H7 (cell line): ENCODE measurements at places on chromosomes 6 and 20. TPM values are rescaled to one million over a fixed set of nuclear protein-coding genes. Genes with fewer than 3 reads are reported as not detected.

AGPAT4 gene
- total RNA-seq: 10.4 and 15.6 TPM in 2 replicates

GRCh38 chr6:15507746-15508145 lies 155.1 kb downstream of the DTNBP1 start:
- DNase-seq: no peak

SPATS1 gene
- total RNA-seq: not detected in 2 replicates

DNA sequence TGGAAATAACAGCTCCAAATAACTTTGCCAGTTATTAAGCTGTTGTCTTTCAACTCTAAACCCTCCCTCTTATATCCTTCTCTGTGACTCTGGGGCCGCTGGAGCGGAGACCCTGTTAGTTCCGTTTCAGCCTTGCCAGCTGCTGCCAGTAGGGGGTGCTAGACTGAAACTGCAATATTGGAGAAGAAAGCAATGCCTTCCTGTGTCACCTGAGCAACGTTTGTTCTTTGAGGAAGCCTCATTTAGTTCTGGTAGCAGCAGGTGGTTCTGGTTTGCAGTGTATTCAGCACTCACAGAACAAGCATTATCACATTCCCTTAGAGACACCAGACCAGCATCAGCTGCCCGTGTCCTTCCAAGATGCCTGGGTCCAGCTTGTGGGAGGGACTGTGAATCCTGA lies 22.9 kb upstream of the JAG1 start:
- DNase-seq: peak; percentile 55

- no peak for DNase-seq
These were observed 96.6 kb downstream of the EPB41L2 start for GRCh38 chr6:130966344-130966980.

DNA sequence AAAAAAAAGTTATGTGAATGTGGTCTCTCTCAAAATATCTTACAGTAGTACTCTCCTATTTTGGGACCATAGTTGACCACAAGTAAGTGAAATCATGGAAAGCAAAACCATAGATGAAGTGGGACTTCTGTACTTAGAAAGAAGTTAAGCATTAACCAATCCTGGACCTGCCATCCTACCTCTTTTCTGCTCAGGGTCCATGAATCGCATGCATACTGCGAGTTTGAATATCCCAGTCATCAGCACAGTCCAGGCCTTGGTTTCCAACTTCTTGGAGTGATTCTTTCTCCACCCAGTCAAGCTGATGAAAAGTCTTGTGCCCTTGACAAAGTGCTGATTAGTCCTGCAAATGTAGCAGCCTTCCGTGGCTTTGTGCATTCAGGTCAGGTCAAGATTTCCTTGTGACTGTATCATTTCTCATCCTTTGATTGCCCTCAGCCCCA lies 46.0 kb downstream of the RNF217 start:
- no peak for DNase-seq

DNA sequence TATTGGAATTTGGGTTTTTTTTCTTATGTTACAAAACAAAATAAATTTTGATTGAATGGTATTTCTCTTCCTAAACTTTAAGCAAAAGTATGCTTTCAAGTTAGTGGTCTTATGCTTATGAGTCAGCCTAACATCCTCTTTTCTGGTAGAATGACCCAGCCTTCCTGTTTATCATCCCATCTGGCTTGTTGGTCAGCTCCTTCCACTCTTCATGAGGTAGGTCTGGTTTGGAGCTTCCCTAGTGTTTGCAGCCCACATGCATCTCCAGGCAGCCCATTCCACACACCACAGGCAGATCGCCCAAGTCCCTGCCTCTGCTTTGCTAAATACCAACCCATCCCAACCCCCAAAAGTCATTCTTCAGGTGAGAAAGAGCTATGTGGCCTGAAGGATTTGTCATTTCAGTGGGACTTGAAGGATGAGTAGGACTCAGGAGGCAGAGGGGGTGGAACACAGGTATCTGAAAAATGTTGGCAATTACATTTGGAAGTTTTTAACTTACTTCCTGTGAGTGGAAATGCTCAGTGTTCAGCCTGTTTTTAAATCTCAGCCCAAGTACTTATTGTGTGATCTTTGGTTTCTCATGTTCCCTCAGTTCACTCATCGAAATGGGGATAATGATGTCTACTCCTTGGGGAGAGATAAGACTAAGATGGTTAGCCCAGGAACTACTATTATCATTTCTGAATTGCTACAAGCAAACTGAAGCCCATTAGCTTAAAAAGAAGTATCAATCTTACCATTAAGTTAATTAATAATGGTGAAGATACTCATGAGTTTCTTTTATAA lies 294.0 kb downstream of the ADGB start:
- no peak for DNase-seq

- peak; percentile 66 for DNase-seq
These were observed 84.4 kb downstream of the INSM1 start for GRCh38 chr20:20452254-20452676.

GRCh38 chr6:13212096-13212495 lies 116.2 kb downstream of the TBC1D7 start:
- no peak for DNase-seq

TXLNB gene
- not detected in 2 replicates for total RNA-seq

MRPS10 gene
- 46.5 and 60.9 TPM in 2 replicates for total RNA-seq

- no peak for DNase-seq
These were observed 290.3 kb downstream of the TAF4 start for GRCh38 chr20:61775423-61775822.

DNA sequence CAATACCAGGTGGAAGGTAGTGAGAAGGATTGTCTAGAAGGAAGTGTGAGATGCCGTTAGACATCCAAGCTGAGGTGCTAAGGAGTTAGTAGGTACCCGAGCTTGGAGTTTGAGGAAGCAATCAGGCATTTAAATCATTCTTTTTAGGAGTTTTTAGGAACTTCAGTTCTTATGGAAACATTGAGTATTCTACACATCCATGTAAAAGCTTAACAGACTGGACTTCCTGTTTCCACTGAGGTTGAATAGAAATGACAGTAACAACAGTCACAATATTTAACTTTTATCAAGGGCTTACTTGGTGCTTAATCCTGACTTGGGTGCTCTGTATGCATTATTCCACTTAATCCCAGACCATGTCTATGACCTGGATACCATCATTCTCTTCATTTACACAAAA lies 136.4 kb downstream of the UST start:
- no peak for DNase-seq

DNA sequence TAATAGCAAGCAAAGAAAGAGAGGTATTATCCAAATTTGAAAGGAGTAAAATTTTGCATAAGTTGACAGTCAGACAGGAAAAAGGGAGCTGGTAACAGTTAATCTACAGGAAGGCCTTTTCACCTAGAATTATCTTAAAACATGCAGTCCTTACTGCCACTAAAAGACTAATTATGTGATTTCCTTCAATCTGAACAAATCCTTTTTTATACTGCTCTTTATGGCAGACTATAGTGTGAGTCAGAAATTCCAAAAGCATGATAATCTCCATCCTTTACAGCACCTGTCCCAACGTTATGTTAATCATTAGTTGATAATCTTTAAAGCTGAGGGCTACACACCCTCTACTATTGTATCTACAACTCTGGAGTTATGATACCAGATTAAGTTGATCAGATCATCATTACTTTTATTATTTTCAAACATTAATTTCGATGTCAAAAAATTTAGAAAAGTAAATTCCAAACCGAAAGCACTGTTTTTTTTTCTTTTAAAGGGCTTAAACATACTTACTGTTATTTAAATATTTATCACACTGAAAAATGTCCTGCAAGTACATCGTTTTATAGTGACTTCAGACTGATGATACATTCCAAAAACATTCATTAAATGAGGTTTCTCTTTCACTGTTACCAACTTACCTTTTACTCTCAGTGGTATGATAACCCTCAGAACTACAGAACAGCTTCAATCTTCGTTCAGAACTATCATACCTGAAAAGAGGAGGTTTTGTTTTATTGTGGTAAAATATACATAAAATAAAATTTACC lies 33.2 kb upstream of the AKAP7 start:
- no peak for DNase-seq

TMEM200A gene
- total RNA-seq: 2.8 and 4.2 TPM in 2 replicates

PAX1 gene
- not detected in 2 replicates for total RNA-seq
